Activated gamma-delta T cell (primary cell): ENCODE measurements at places on chromosomes 1 and 21.

GRCh38 chr1:79226963-79227362 lies 220.4 kb upstream of the ADGRL4 start:
- DNase-seq: no peak

DNA sequence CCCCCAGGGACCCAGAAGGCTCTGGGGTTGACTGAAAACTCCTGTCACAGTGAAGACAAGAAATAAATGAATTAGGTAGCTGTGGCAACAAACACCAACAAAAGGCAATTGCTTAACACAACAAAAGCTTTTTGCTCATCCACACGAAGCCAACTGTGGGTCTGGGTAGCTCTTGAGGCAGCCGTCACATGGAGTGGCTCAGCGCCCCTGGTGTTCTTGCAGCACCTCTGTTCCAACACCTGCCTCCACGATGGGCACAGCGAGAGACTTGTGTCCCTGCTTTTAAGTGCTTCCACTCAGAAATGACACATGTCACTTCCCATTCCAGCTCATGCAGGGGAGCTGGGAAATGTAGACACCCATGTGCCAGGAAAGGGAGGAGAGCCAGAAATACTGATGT lies 364.5 kb upstream of the DUSP10 start:
- no peak for DNase-seq

GRCh38 chr1:231903586-231904081 lies 277.0 kb downstream of the DISC1 start:
- DNase-seq: no peak

GRCh38 chr1:171884475-171884874 lies 43.2 kb downstream of the DNM3 start:
- no peak for DNase-seq

- DNase-seq: no peak
These were observed 196.3 kb downstream of the TTLL7 start for GRCh38 chr1:83802460-83803152.

DNA sequence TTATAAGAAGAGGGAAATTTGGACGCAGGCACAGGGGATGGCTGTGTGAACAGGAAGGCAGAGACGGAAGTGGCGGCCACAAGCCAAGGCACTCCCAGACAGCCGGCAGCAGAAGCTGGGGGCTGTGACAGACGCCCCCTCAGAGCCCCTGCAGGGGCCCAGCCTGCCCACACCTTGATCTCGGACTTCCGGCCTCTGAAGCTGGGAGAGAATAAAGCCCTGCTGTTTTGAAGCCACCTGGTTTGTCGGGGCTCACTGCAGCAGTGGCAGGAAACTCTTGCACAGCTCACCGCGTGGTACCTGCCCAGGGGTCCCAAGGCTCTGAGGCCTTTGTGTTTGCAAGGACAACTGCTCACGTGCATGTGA lies 13.7 kb downstream of the MEGF6 start:
- DNase-seq: no peak
